ENCODE measurements at places on chromosomes 13 and 19.

DNA sequence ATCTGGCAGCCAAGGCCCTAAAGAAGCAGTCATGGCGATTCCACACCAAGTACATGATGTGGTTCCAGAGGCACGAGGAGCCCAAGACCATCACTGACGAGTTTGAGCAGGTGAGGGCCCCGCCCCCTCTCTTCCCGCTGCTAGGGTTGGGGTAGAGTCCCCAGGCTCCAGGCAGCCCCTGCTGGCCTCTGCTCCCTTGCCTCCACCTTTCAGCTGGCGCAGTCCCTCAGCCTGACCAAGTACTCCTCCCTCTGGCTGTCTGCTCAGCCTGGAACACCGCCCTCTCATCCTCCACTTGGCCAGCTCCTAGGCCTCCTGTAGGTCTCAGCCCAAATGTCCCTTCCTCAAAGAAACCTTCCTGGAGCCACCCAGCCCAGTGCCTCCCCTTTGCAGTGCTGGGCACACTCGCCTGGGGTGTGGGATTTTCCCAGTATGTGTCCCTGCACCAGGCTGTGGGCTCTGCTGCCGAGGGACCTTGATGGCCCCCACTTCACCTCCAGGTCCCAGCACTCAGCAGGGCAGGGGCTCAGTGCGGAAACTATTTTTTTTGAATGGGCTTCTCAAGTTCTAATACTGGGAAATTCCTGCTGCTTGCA is 5.7 kb downstream of the LENG1 start:
- no peak for DNase-seq

DNA sequence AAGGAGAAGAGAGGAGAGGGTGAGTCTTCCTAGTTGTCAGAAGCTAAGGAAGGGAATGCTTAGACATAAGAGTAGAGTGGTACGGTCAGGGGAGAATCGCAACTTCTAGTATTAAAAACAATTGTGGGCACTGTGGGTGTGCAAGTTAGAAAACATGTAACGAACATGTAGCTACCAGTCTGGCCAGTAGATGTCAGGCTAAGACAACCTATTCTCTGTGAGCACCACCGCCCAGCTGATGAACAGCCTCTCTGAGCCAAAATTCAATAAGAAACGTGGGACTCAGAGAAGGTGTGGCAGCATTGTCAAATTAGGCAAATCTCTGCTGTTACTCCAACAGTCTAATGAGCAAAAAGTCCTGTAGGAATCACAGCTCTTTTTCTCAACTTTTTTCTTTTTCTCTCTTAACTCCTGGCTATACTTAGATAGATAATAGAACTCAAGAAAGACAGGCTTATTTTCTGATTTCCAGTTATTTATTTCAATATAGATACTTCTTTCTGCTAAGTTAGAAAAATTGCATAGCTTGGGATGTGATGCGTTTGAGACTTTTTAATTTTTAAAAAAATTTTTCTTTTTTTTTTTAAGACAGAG is 186.2 kb downstream of the USP12 start:
- DNase-seq, result peak; percentile 65

- no peak for DNase-seq
Observed at GRCh38 chr13:37484056-37484455, 114.5 kb downstream of the POSTN start.

- no peak for DNase-seq
Observed at GRCh38 chr13:77817521-77817920, 101.1 kb downstream of the EDNRB start.

Data from smooth muscle cell of the brain vasculature (primary cell).